Stimulated activated effector memory CD8-positive, alpha-beta T cell treated with anti-CD3 and anti-CD28 coated beads, Interleukin-12 subunit alpha, Interleukin-12 subunit beta, amount 100 ng/mL, for 72 hours (primary cell): ENCODE measurements at places on chromosomes 3 and 15.

- DNase-seq: no peak
Observed at GRCh38 chr15:41416128-41416741, 660 bp upstream of the RTF1 start.

GRCh38 chr3:193465992-193466608, 87.5 kb upstream of the ATP13A5 start:
- DNase-seq: no peak

- DNase-seq: no peak
Observed at GRCh38 chr3:347581-347980, 151.0 kb downstream of the CHL1 start.

- DNase-seq: no peak
Observed at GRCh38 chr3:119510690-119511089, 12.3 kb downstream of the TIMMDC1 start.

DNA sequence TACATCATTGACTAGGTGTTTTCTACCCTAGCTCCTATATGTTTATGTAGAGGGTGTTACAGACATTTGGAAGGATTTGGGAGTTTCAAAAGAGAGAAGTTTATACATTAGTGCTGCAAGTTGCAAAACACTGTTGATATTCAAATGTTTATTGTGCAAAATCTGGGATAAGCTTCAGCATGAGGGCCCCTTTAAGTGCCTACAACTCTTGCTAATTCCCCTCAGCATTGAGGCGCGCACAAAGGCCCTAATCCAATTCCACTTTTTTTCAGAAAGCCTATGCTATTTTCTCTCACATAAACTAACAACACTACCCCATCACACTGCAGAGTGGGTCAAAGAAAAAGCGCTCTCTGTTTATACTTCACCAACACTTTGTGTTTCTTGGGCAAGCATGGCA, 208.0 kb downstream of the NR2F2 start:
- DNase-seq: no peak

DNA sequence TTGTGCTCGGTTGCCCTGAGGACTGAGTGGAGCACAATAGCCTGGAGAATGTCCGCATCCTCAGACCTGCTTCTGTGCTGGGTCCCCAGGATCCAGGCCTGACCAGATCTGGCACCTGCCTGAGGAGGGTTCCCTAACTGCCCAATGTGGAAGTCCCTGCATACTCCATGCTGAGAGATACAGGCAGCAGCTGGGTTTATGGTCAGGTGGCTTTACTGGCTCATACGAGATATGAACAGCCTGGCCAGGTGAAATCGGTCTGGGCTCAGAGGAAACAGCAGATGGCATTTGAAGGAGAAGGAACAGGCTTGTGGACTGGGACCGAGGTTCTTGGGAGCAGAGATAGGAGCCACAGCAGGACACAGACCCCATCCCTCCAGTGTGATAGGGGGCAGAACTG, 18.2 kb upstream of the KIF23 start:
- DNase-seq: no peak

DNA sequence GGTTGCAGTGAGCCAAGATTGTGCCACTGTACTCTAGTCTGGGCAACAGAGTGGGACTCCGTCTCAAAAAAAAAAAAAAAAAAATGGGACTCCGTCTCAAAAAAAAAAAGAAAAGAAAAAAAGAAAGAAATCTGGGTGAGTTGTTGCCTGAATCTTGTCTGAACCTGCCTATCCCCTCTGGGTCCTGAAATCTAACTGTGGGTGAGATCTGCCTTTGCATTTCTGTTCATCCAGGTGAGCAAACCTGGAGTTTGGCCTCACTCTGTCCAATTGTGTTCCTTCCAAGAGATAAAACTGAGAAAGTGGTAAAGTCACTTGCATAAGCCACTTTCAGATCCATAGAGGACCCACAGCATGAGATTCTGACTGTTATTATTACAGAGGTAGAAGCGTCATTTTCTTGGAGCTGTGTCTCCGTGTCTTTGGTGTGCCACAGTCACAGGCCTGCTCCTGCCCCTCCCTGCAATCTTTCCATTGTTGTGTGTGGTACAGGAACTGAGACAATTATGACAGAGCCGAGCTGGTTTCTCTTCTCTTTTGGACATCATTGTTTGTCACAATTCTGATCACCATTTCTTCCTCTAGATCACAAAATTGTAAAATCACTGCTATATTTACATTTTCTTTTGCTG, 235.9 kb downstream of the LPP start:
- DNase-seq: no peak
